ENCODE measurements at places on chromosomes 4 and X.

GRCh38 chrX:153922932-153923857 is 2.9 kb downstream of the ARHGAP4 start:
- no peak for DNase-seq

DNA sequence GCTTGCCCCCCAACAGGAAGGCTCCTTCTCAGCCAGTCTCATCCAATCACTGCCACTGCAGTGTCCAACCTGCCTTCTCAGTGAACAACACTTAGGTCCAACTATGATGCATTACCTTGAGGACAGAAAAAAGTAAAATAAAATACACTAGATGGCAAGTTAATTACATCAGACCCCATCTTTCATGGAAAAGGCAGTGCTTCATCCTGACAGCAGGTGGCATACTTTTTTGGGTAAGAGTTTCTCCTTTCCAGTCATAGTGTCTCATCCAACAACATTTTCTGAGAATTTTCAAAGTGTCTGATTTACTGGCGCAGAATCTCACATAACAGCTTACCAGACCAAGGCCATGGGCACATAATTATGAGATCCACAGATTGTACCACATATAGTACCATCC is 1742.8 kb downstream of the PCDH7 start:
- DNase-seq, result no peak

- no peak for DNase-seq
These were observed 3.9 kb upstream of the TRIM60 start for GRCh38 chr4:165027762-165028402.

DNA sequence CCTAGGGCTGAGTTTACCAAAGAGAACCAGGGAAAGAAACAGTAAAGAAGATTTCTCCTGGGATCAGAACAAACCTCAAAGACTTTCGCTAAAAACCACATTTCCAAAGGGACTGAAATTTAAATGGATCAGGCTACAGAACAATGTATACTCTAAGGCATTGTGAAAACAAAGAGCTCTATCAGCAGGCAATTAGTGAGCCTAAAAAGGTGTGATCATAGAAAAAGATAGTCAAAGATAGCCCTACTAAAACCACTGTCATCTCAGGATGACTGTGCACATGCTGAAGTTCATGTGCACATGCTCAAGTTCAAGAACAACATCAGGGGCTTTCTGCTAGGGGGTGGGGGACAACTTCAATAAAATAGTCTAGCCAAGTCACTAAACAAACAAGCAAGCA is 12.9 kb upstream of the SMIM10L2A start:
- DNase-seq, result no peak

DNA sequence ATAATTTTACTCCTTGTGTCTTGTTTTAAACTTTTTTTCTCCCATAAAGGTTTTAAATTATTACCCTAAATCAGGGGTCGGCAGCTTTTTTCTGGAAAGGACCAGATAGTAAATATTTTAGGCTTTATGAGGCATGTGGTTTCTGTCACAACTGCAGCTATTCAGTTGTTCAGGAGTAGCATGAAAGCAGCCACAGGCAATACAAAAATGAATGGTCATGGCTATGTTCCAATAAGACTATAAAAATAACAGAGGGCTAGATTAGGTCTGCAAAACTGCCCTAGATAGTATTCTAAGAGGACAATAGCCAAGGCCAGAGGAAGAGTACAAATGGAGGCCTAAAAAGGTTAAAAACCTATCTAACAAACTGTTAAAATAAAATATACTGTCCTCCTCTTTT is 24.6 kb downstream of the HERC5 start:
- no peak for DNase-seq

- no peak for DNase-seq
These were observed 2.6 kb upstream of the CPZ start for GRCh38 chr4:8589823-8590545.

DNA sequence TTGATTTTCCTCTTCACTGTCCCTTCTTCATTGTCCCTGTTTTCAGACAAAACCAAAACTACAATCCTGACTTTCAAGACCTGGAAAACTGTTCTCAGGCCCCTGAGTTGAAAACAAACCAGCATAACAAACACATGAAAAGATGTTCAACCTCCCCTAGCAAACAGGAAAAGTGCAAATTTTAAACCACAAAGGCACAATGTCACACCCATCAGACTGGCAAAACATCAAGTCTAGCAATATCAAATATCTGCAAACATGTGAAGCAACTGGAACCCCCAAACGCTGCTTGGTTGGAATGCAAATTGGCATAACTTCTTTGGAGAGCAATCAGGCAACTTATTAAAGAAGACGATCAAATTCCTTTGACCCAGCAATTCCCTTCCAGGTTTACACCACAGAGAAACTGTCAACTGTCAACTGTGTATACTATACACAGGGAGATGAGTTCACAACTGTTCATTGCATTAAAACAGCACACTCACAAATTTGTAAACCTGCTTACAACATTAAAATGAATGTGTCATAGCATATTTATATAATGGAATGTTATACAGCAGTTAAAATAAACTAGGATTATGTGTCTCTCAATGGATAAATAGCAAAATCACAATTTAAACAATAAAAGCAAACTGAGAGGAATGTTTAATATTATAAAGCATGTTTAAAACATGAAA is 7.0 kb downstream of the USP46 start:
- DNase-seq, result no peak

- no peak for DNase-seq
These were observed 44.2 kb upstream of the CEP135 start for GRCh38 chr4:55904576-55904975.

GRCh38 chrX:142688256-142688655 is 337.5 kb upstream of the SPANXN4 start:
- no peak for DNase-seq

DNA sequence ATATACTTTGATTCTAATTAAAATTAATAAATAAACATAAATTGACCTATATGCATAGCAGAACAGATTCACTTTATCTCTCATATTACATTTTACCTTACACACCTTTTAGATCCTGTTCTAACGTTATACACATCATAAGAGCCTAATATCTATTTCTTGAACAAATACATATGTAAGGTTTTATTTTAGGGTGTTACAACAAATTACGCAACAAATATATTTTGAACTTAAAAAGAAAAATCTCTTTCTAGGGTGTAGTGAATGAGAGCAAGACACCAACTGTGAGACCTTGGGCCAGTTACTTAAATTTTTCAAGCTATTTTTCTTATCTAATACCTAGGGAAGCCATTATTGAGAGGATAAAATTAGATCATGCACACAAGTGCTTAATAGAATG is 191.2 kb downstream of the CFAP299 start:
- DNase-seq, result no peak

DNA sequence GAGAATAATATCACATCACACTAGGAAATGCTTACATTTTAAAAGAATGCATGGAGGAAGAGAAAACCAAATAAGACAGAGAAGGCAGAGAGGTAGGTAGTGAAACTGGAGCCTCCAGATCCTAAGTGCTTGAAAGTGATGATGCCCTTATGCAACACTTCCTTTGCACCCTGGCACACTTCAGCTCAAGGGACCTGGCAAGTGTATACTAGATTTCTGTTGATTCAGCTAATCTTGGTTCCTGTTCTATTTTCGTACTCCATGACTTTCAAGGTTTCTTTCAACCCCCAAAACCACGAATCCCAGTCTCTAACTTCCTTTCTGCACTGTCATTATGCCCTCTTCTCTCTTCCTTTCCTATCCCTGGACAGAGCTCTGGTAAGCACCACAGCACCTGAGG is 36.9 kb upstream of the SH3KBP1 start:
- DNase-seq, result no peak

DNA sequence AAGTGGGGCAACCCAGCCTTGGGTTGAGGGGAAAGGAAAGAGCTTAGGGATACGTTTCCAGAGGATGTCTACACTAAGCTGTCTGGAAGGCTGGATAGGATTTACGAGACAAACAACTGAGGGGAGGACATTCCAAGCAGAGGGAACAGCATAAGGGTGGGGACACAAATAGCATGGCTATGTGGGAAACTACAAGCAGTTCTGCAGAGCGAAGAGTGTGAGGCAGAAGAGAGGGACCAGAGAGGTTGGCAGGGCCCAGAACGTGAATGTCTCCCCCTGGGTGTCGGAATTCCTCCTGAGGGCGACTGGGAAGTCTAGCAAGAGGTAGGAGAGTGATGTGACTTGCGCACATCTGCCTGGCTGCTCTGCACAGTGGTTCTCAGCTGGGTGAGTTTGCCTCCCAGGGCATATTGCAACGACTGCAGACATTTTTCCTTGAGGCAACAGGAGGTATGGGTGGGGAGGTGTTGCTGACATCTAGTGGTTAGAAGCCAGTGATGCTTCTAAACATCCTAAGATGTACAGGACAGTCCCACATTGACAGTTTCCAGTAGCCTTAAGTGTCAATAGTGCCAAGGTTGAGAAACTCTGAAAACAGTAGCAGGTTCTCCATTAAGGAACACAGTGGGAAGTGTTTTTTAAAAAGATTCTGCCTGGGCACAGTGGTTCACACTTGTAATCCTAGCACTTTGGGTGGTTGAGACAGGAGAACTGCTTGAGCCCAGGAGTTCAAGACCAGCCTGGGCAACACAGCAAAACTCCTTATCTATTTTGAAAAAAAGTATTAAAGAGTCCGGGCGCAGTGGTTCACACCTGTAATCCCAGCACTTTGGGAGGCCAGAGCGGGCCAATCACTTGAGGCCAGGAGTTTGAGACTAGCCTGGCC is 9.2 kb downstream of the NDUFA1 start:
- peak; percentile 62 for DNase-seq

- DNase-seq, result no peak
These were observed 142.8 kb upstream of the PPP1R2C start for GRCh38 chrX:42920752-42921151.

GRCh38 chrX:19372547-19373331 is 29.0 kb downstream of the PDHA1 start:
- DNase-seq, result no peak

- DNase-seq, result no peak
These were observed 19.7 kb downstream of the GPRIN3 start for GRCh38 chr4:89287945-89288344.
